ENCODE measurements at places on chromosomes 4 and X.

- DNase-seq, result no peak
These were observed 3.8 kb downstream of the ANKRD50 start for GRCh38 chr4:124708517-124709300.

- DNase-seq, result no peak
These were observed 499.1 kb upstream of the EPHA5 start for GRCh38 chr4:66169341-66169740.

- DNase-seq, result no peak
These were observed 34.4 kb downstream of the PTTG2 start for GRCh38 chr4:37994569-37994968.

GRCh38 chr4:48027653-48028052 lies 11.1 kb downstream of the NIPAL1 start:
- no peak for DNase-seq

DNA sequence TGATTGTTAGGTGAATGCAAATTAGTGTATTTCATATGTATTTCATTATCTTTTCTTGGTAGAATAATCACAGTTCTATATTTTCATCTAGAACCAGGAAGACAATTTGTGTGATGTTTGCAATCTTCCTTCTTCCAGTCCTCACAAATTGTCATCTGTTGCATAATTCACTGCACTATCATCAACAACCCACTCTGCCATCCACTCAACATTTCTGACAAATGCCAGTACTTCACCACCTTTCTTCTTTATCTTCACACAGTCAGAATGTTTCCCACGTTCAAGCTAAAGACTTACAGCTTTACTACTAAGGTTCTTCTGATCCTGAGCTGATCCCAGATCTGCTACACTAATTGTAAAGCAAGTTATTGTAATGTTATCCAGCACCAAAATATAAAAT lies 107.8 kb downstream of the IQCM start:
- DNase-seq, result no peak

GRCh38 chrX:23952984-23953907 lies 45.4 kb downstream of the CXorf58 start:
- DNase-seq, result peak; percentile 70

DNA sequence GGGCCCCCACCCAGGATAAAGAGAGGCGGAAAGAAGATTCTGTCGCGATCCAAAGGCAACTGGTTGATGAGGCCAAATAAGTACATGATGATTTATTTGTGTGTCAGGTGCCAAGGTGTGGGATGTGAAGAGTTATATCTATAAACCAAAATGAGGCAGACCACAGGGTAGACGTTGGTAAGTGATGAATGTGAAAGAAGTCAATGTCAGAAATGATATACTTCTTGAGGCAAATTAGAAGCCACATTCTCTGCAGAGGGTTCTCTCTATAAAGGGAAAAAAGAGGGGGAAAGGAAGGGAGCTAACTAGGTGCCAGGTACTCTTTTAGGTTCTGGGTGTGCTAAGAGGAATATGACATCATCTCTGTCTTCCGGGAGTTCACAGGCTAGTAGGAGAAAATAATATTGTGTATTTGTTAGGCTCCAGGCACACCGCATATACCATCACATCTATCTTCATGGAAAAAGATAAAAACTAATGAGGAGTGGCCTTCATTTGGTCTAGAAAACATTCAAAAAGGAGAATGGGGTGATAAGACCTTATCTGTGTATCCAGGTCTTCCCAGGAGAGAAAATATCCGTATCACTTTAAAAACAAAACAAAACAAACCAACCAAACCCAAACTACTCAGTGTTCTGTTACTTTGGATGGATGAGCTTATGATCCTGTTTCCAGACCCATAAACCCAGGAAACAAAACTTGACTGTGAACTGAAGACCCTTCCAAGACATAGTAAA lies 4.8 kb upstream of the SH2D1A start:
- DNase-seq, result no peak

GRCh38 chr4:144338148-144338547 lies 197.6 kb upstream of the GYPA start:
- DNase-seq, result no peak

DNA sequence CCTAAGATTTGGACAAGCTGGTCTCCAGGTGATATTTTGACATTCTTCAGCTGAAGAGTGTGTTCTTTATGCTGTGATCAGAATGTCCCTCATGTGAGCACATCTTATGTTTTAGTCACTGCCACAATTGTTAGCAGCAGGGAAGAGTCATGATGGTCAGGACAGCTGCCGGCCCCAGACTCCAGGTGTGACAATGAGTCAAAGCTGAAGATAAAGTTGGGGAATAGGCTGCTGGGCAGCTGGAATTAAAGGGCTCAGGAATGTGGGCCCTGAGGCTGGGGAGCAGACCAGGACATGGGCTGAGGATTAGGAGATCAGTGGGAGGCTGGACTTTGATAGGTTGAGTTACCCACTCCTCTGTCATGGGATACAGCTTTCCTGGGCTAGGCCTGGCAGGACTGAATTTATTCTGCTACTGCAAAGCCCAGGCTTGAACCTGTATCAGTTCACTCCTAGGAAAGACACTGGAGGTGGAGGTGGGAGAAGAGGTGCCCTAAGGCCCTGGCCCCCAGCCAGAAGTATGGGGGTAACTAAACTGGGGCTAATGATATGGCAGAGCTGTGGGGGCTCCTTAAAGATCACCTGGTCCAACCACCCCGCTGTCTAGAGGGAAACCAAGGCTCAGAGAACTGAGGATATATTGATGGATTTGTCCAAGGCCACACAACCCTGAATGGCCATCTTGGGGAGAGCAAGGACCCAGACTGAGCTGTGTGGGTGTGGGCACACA lies 119.5 kb downstream of the PJA1 start:
- no peak for DNase-seq

DNA sequence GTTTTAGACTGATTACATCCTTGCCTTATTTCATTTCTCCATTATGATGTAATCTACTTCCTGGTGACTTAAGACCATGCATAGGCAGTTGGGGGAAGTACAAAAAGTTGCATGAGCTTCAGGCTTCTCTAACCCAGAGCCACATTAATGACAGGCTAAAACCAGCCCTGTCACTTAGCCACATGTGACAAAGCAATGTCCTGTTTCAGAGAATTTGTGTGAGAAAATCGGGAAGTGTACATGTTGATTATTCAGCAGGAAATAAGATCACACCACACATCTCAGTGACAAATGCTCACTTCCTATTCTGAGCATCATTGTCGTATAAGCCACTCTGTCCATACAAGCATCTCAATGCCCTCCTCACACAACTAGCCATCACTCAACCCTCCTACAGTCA lies 98.5 kb upstream of the MAGEB16 start:
- no peak for DNase-seq

DNA sequence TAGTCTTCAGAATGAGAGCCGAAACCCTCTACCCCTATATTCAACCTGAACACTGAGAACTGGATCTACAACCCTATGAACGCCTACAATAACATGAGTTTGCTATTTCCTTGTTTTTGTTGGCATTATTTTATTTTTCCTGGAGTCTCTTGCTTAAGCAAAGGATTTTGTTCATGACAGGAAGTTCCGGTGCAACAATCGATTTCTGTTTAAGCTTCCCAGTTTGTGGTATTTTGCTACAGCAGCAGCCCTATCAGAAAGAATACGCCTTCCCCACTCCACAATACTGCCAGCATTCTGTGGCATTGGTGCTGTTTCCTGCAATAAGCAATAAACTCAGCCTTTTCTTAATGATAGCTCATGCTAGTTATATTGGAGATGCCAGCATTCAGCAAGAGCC lies 60.9 kb downstream of the NPY5R start:
- no peak for DNase-seq

DNA sequence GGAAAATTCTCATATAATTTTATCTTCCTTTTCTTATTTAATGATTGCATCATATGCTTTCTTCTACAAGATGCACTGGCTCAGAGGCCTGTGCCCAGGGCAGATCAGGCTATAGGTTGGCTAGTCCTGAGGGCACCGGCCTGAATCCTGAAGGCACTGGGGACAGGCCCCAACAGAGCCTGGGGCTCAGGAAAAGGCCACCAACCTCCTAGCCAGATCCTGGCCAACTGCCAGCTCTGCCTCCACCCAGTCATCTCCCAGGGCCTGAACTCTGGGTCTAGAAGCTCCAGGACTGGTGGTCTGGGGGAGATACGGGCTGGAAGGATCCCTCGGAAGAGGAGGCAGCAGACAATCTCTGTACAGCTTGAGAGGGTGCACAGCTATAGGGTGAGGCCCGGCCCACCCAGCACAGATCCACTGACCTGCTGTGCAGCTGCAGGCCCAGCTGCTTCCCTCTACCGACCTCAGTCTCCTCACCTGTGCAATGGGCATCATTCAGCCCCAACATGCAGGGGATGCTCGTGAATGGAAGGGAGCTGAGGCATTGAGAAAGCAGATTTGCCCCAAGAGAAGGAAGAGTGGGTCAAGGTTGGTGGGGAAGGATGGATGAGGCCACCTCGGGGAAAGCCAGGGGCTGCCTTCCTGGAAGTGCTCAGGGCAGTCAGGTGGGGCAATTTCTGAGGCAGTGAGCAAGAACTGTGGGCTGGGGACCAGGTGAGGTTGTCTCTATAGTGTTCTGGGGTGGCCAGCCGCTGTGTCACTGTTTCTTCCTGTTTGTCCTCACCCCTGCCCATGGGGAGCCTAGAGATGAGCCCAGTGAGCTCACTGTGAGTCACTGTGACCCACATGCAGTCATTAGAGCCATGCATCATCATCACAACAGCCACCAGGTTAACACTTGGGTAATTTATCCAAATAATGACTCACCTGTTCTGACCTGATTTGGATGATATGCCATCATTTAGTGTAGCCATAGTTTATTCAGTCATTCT lies 22.4 kb upstream of the XAGE2 start:
- DNase-seq, result no peak

DNA sequence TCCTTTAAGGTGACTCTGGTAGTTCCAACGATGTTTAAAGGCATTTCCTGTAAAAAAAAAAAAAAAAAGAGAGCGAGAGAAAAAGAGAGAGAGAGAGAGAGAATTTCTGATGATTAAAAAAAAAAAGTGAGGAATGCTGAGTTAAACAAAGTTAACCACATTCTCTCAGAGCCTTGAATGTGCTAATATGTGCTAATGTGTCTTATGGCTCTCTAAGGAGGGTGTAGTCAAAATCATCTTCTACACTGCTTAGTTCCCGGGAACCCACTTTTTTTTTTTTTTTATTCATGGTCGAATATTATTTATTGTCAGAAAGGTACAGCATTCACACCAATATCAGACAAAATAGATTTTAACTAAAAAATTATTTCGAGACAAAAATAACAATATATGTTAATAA lies 111.7 kb downstream of the SNCA start:
- no peak for DNase-seq

DNA sequence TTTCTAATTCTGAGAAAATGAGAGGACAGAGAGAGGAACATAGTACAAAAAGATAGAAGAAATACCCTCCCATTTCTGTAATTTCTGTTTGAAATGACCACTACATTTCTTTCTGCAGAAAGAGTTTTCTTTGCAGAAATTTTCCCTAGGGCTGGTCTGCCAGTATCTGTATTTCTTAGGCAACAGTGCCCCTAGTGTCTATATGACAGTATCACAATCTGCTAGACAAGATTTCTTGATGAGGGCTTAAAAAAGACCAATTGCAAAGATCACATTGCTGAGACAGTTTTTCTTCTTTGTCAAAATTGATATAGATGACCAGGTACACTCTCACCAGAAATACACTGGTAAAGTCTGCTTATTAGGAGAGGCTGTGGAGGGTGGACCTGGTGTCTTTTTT lies 81.0 kb upstream of the ZDHHC15 start:
- DNase-seq, result peak; percentile 27

GRCh38 chr4:173187732-173188131 lies 19.1 kb downstream of the GALNT7 start:
- DNase-seq, result no peak

DNA sequence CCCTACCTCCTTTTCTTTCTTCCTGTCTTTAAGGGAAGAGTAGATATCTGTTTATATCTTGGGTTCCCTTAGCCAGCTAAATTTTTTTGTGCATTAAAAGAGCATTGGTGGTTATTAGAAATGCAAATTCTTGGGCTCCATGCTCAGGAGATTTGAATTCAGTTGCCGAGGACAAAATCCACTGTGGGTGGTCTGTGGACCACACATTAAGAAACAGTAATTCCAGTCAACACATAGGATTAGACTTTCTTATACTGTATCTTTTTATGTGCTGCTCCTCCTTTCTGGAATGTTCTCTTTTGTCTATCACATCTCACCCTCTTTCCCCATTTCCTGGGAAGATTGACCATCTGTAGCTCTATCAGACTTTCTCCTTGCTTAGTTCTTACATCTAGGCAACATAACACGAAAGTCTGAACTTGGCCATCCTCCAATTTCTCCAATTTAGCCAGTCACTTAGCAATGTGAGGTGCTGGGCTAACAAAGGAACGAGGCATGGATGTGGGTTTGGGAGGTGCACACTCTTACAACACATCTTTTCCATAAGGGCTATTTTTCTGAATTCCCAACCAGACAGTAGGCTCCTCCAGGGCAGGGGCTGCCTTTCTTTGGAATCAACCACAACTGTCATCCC lies 5.3 kb upstream of the PDLIM3 start:
- DNase-seq, result no peak

DNA sequence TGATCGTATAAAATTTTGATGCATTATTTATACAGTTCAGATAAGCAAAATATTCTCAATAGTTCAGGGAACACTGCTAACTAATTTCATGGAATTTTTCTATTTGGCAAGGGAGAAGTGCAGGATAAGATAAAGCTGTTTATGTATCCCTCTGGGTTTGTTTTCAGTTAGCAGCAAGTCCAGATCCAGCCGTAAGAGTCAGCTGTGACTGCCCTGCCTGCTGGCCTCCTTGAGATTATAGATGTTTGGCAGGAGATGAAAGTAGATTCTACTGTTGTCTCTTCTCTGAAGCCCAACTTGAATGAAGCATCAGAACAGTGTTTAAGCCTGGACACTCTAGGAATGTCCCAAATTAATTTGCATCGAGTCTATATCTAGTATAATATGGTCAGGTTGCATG lies 29.5 kb downstream of the ANTXR2 start:
- DNase-seq, result no peak

GRCh38 chr4:166957451-166957850 lies 276.8 kb downstream of the SPOCK3 start:
- no peak for DNase-seq

DNA sequence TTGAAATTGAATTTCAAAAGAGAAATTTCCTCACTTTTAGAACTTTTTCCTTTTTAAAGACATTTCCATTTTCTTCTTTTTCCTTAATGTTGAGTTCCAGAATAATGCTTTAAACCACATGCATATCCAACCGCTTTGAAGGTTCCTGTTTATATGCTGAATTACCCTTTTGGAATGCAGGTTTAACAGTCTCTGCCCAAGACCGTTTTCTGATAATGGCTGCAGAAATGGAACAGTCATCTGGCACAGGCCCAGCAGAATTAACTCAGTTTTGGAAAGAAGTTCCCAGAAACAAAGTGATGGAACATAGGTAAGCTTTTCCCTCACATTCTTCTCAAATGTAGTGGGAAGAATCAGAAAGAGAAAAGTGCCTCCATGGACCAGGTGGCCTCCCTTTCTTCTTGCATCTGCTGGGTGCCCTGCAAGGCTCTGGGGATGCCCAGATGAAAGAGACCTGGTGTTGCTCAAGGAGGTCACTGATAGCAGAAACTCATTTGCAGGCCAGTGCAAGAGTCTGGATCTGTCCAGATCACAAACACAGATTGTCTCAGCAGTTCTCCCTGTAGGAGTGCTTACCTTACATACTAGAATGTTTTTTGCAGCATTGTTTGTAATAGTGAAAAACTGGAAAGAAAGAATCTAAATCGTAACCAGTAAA lies 42.9 kb downstream of the MOSPD2 start:
- no peak for DNase-seq
